ENCODE measurements at places on chromosomes 2 and 18.

DNA sequence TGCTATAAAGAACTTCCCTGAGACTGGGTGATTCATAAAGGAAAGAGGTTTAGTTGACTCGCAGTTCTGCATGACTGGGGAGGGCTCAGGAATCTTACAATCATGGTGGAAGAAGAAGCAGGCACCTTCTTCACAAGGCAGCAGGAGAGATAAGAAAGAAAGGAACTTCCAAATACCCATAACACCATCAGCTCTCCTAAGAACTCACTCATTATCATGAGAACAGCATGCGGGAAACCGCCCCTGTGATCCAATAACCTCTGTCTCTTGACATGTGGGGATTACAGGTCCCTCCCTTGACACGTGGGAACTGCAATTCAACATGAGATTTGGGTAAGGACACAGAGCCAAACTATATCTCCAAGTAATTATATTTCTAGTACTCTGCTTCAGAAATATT is 163.8 kb upstream of the CDH20 start:
- H3K36me3 ChIP-seq = no peaks in the 10 kb centered on the region
- no peak overlapping the region for H3K4me3 ChIP-seq
- no peaks in the 10 kb centered on the region for H3K4me1 ChIP-seq
- no peaks in the 10 kb centered on the region for H3K27me3 ChIP-seq
- DNase-seq = no peak

DNA sequence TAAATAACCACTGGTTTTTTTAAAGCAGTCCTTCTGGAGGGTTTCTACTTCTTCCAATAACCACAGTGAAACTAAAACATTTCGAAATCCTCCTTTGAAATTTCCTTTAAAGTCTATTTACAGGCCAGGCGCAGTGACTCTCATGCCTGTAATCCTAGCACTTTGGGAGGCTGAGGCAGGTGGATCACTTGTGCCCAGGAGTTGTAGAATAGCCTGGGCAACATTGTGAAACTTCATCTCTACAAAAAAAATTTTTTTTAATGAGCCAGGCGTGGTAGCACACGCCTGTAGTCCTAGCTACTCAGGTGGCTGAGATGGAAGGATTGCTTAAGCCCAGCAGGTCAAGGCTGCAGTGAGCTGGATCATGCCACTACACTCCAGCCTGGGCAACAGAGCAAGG is 15.2 kb downstream of the KIDINS220 start:
- no peak overlapping the region for H3K27ac ChIP-seq
- H3K36me3 ChIP-seq = no peaks in the 10 kb centered on the region
- no peaks in the 10 kb centered on the region for H3K27me3 ChIP-seq
- H3K4me1 ChIP-seq = no peaks in the 10 kb centered on the region
- DNase-seq = no peak

DNA sequence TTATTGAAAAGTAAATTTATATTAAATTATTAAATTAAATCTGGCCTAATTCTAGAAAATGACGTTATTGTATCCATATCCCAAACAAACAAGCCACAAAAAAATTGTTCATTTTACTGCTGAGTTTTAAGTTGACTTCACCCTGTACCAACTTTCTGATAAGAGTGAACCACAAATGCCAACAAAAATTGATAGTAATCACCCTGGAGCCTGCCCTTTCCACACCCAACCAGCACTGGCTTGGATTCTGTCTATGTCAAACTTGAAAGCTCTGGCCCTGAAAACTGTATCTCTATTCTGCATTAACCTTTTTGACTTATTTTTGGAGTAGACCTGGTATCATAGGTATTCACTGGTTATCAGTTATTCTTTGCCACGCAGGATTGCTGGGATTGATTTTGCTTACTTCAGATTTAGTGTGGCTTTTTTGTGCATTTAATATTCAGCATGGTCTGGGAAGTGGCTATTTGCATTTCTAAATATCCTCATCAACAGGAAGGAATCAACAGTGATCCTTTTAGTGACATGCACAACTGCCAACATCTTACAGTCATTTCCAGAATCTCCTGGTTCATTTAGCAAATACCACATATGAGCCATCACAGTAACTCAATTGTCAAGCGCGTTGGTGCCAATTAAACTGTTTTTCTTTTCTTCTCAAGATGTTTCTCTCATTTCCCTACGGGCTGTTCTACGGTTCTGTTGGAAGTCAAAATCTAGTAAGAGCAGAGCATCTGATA is 11.4 kb upstream of the SRBD1 start:
- no peak for DNase-seq
- H3K4me3 ChIP-seq = no peak overlapping the region
- no peaks in the 10 kb centered on the region for H3K4me1 ChIP-seq
- no peaks in the 10 kb centered on the region for H3K27me3 ChIP-seq
- no peak overlapping the region for H3K27ac ChIP-seq

GRCh38 chr2:45850558-45850957 is 199.1 kb downstream of the PRKCE start:
- H3K27me3 ChIP-seq = no peaks in the 10 kb centered on the region
- no peak overlapping the region for H3K4me3 ChIP-seq
- peaks cover 13% of the 10 kb centered on the region for H3K4me1 ChIP-seq
- H3K36me3 ChIP-seq = no peaks in the 10 kb centered on the region

GRCh38 chr2:54422072-54422581 is 34.0 kb upstream of the SPTBN1 start:
- DNase-seq = no peak
- no peaks in the 10 kb centered on the region for H3K36me3 ChIP-seq
- no peak overlapping the region for H3K4me3 ChIP-seq
- no peaks in the 10 kb centered on the region for H3K4me1 ChIP-seq

DNA sequence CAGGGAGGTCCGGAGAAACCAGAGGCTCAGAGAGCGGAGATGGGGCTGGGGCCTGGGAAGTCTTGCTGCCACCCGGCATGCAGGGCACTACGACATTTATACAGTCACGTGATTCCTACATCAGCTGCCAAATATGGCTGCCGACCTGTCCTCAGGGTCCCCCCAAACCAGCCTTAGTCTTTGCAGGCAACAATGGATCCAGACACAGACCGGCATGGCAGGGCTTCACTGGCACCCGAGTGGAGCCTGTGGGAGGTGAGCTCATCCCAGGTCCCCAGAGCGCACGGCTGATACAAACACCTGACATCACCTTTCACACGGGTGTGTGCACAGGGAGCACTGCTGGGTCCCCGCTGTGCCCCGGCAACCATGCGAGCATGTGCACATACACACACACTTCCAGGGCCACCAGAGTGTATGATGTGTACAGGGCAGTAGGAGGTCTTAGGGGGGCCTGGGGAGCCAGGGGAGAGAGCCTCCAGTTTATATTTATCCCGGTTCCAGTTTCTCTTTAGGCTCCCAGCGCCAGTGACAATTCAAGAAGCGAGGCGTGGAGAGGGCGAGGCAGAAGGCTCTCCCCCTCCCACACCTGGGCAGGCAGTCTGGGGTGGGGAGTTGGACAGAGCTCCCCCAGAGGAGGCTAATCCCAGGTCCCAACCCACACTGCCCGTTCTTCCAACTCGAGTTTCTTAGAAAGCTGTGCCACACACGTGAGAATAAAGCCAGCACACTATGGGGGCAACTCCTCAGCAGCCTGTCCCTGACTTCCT is 2.7 kb downstream of the SEMA4C start:
- H3K27me3 ChIP-seq = no peaks in the 10 kb centered on the region
- peaks cover 19% of the 10 kb centered on the region for H3K4me1 ChIP-seq
- no peaks in the 10 kb centered on the region for H3K36me3 ChIP-seq
- H3K4me3 ChIP-seq = peak overlapping the region; percentile 84

- H3K4me3 ChIP-seq = no peak overlapping the region
- H3K27ac ChIP-seq = no peak overlapping the region
- no peak for DNase-seq
- no peaks in the 10 kb centered on the region for H3K27me3 ChIP-seq
- H3K36me3 ChIP-seq = no peaks in the 10 kb centered on the region
- H3K4me1 ChIP-seq = no peaks in the 10 kb centered on the region
Measured at GRCh38 chr18:13548106-13548819, 178.1 kb downstream of the FAM210A start.

GRCh38 chr2:62347563-62348270 is 151.8 kb downstream of the B3GNT2 start:
- no peak overlapping the region for H3K27ac ChIP-seq
- no peaks in the 10 kb centered on the region for H3K36me3 ChIP-seq
- H3K4me1 ChIP-seq = peaks cover 16% of the 10 kb centered on the region
- no peaks in the 10 kb centered on the region for H3K27me3 ChIP-seq

DNA sequence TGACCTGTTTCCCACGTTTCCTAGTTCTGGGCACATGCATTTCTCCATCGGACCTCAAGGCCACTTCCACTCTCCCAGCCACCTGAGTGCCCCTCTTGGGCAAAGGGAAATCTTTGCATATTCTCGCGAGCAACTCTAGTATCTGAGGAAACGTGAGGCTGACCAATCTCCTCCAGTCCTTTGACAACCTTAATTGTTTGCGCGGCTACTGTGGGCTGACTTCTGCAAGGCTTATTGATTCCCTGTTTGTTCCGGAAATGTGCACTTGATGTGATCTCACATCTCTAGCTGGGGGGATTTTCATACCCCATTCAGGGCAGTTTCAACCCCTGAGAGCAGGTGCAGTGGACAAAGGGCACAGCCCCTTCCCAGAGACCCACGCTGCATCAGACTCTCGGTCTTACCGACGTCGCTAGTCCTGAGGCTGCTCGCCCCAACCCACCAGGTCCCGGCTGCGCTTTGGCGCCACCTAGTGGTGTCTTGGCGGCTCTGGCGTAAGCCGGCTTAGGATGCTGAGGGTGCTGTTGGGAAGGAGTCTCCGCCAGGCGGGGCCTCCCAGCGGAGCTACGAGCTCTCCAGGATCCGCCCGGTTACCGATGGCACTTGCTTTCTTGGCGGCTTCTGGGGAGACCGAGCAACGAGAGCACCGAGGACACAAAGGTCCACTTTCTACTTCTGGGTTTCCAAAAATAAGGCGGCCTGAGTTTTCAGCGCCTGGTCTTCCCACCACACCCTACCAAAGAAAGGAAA is 24.8 kb upstream of the SPR start:
- H3K36me3 ChIP-seq = no peaks in the 10 kb centered on the region
- H3K27ac ChIP-seq = no peak overlapping the region
- peak overlapping the region; percentile 46 for H3K4me3 ChIP-seq
- peaks cover 4% of the 10 kb centered on the region for H3K4me1 ChIP-seq
- H3K27me3 ChIP-seq = peaks cover 32% of the 10 kb centered on the region

DNA sequence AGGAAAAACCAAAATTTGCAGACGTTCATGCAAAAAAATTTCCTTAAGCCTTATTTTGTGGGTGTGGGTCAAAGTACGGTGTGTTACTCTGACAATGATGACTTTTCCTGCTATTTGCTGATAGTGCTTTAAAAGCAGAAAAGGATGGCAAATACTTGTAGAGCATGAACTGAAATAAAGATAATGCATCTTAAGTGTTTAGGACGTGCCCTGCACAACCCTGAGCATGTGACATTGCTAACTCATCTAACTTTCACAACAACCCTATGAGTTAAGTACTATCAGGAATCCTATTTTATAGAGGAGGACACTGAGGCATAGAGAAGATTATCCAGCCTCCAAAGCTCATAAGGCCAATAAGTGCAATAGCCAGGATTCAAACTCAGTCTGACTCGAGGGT is 143.3 kb downstream of the RNF152 start:
- DNase-seq = no peak
- H3K4me3 ChIP-seq = no peak overlapping the region
- no peaks in the 10 kb centered on the region for H3K36me3 ChIP-seq
- no peaks in the 10 kb centered on the region for H3K27me3 ChIP-seq
- no peak overlapping the region for H3K27ac ChIP-seq

GRCh38 chr2:232372231-232373208 is 6.0 kb upstream of the ALPP start:
- no peak overlapping the region for H3K27ac ChIP-seq
- no peaks in the 10 kb centered on the region for H3K27me3 ChIP-seq
- no peak for DNase-seq
- no peak overlapping the region for H3K4me3 ChIP-seq
- peaks cover 13% of the 10 kb centered on the region for H3K4me1 ChIP-seq

Data from neural progenitor cell (in vitro differentiated cells).